Lower lobe of right lung (tissue), 2 donors: ENCODE measurements at places on chromosomes 4 and X.
A peak's percentile ranks its signal among the peaks of the same experiment; 100 is the strongest.

GRCh38 chrX:49876750-49877149 is 2.5 kb upstream of the USP27X start:
- H3K27me3 ChIP-seq: no peaks in the 10 kb centered on the region
- H3K4me1 ChIP-seq: peaks cover 20% of the 10 kb centered on the region
- no peak for DNase-seq
- H3K4me3 ChIP-seq: no peak overlapping the region
- no peak overlapping the region for H3K27ac ChIP-seq

GRCh38 chrX:52865343-52865998 is 2.4 kb downstream of the XAGE3 start:
- H3K27ac ChIP-seq: no peak overlapping the region
- no peak overlapping the region for H3K4me3 ChIP-seq
- no peaks in the 10 kb centered on the region for H3K36me3 ChIP-seq
- H3K27me3 ChIP-seq: no peaks in the 10 kb centered on the region
- no peak for DNase-seq

- no peak overlapping the region for H3K4me3 ChIP-seq
- no peaks in the 10 kb centered on the region for H3K36me3 ChIP-seq
- peak overlapping the region; percentile 9 for H3K27ac ChIP-seq
- peaks cover 66% of the 10 kb centered on the region for H3K4me1 ChIP-seq
- no peak for DNase-seq
Measured at GRCh38 chr4:143352720-143353119, 16.0 kb downstream of the GAB1 start.

DNA sequence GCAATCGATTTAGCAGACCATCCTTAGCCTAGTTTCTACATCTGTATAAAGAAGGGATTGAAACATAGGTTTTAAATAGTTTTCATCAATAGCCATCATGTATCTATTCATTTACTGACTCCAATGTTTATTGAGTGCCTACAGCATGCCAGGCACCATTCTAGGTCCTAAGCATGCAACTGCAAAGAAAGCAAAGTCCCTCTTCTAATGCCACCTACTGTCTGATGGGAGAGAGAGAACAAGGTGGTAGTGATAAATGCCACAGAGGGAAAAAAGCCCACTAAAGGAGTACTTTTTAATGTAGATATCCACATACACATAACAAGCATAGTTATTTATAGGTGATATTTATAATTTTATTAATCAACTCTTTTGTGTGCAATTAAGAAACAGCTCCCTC is 67.6 kb upstream of the PPARGC1A start:
- no peak overlapping the region for H3K4me3 ChIP-seq
- H3K4me1 ChIP-seq: peaks cover 11% of the 10 kb centered on the region
- DNase-seq: no peak
- no peak overlapping the region for H3K27ac ChIP-seq

DNA sequence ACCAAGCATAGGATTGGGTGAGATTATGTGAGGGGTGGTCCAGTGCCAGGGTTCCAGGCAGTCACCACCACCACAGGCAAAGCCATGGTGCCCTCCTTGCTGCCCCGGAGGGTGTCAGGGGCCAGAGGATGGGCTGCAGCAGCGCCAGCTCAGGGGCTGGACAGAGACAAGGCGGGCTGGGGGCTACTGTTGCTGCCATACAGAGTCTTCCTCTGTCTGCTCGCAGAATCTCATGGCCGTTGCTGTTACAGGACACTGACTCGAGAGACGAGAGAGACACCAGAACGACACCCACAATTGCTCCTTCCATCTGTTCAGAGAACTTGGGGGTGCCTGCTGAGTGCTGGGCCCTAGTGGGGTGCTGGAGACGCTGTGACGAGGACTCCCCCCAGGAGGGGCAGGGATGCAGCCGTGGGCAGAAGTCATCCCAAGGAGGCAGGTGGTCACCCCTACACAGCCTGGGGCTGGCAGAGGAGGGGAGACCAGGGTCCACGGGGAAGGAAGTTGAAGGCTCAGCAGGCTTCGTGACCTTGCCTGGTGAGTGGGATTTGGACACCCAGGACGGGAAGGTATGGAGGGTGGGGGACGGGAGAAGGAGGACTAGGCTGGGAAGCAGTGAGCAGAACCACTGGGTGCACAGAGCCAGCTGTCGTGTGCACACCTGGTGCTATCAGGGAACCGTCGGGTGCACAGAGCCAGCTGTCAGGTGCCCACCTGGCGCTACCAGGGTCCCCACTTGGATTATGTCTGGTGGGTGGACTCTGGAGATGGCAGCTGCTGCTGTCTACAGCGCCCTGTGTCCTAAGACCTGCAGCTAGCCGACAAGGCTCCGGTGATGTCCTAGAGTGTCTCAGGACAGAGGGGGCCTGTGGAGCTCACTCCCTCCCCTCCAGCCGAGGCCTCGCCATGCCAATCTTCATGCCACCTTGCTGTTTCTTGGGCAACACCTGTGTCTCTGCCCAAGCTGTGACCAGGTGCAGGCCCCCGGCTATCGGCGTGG is 43.9 kb upstream of the HMX1 start:
- no peaks in the 10 kb centered on the region for H3K36me3 ChIP-seq
- H3K27me3 ChIP-seq: peaks cover 7% of the 10 kb centered on the region
- H3K27ac ChIP-seq: no peak overlapping the region
- H3K4me1 ChIP-seq: no peaks in the 10 kb centered on the region
- no peak overlapping the region for H3K4me3 ChIP-seq

DNA sequence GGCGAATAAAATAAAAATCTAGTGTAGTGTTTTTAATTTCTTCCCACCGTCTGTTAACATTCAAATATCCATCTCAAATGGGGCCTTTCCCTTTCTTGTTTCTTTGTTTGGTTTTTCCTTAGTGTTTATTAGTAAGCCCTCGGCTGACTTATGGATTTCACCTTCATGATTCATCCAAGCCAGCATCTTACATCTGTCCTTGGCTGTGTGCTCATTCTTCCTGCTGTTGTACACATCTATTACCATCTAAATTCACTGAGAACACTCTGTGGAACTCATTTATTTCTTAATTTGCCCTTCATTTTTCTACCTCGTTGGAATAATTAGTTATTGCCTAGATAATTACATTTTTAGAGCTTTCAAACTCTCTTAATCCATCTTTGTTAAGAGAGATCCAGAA is 84.9 kb downstream of the SPCS3 start:
- H3K27me3 ChIP-seq: no peaks in the 10 kb centered on the region
- H3K4me3 ChIP-seq: no peak overlapping the region
- no peaks in the 10 kb centered on the region for H3K4me1 ChIP-seq
- no peak for DNase-seq
- H3K27ac ChIP-seq: no peak overlapping the region

- H3K27ac ChIP-seq: no peak overlapping the region
- H3K4me1 ChIP-seq: no peaks in the 10 kb centered on the region
- H3K4me3 ChIP-seq: no peak overlapping the region
- no peaks in the 10 kb centered on the region for H3K36me3 ChIP-seq
Measured at GRCh38 chr4:128538111-128538882, 250.7 kb upstream of the PGRMC2 start.

GRCh38 chrX:22340022-22340616 is 67.4 kb downstream of the CBLL2 start:
- no peak overlapping the region for H3K4me3 ChIP-seq
- DNase-seq: no peak
- H3K4me1 ChIP-seq: no peaks in the 10 kb centered on the region
- no peaks in the 10 kb centered on the region for H3K27me3 ChIP-seq
- H3K36me3 ChIP-seq: no peaks in the 10 kb centered on the region

GRCh38 chr4:94827481-94828110 is 69.8 kb downstream of the BMPR1B start:
- H3K4me3 ChIP-seq: no peak overlapping the region
- DNase-seq: no peak
- no peaks in the 10 kb centered on the region for H3K4me1 ChIP-seq
- no peaks in the 10 kb centered on the region for H3K36me3 ChIP-seq
- H3K27me3 ChIP-seq: no peaks in the 10 kb centered on the region

GRCh38 chrX:63275127-63275526 is 76.0 kb downstream of the SPIN4 start:
- H3K27ac ChIP-seq: no peak overlapping the region
- H3K4me1 ChIP-seq: no peaks in the 10 kb centered on the region
- H3K27me3 ChIP-seq: no peaks in the 10 kb centered on the region
- H3K4me3 ChIP-seq: no peak overlapping the region

- H3K27me3 ChIP-seq: no peaks in the 10 kb centered on the region
- no peak overlapping the region for H3K4me3 ChIP-seq
- no peak for DNase-seq
- H3K4me1 ChIP-seq: no peaks in the 10 kb centered on the region
- H3K27ac ChIP-seq: no peak overlapping the region
Measured at GRCh38 chrX:155535866-155536265, 76.9 kb downstream of the TMLHE start.

- DNase-seq: no peak
- no peaks in the 10 kb centered on the region for H3K27me3 ChIP-seq
- no peak overlapping the region for H3K4me3 ChIP-seq
Measured at GRCh38 chrX:76183289-76184049, 10.6 kb downstream of the PBDC1 start.

- no peak overlapping the region for H3K27ac ChIP-seq
- DNase-seq: no peak
- H3K36me3 ChIP-seq: no peaks in the 10 kb centered on the region
- no peak overlapping the region for H3K4me3 ChIP-seq
- H3K27me3 ChIP-seq: no peaks in the 10 kb centered on the region
Measured at GRCh38 chr4:37438564-37439279, 194.2 kb downstream of the NWD2 start.

DNA sequence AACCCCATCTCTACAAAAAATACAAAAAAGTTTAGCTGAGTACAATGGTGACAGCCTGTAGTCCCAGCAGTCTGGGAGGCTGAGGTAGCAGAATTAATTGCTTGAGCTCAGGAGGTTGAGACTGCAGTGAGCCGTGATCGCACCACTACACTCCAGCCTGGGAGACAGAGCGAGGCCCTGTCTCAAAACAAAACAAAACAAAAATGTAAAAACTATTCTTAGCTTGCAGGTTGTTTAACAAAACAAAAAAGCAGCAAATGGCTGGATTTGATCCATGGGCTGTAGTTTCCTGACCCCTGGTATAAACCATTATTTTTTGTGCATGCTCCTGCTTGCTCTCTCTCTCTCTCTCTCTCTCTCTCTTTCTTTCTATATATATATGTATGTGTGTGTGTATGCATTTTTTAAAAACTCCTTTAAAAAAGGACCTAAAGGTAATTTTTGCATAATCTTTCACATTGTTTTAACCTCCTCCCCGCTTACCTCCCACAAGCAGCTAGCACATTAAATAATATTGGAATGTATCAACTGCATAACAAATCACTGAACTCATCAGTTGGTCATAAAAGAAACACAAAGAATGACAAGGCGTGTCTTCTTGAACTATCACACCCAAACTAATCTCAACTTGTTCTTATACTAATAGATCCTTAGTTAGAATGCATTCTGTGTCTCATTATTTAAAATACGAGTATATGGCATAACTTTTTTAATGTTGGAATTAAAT is 4.8 kb downstream of the AREG start:
- no peak for DNase-seq
- H3K4me1 ChIP-seq: no peaks in the 10 kb centered on the region
- H3K27me3 ChIP-seq: no peaks in the 10 kb centered on the region
- H3K27ac ChIP-seq: no peak overlapping the region
- no peak overlapping the region for H3K4me3 ChIP-seq

GRCh38 chr4:38837334-38837733 is 19.3 kb downstream of the TLR6 start:
- H3K4me1 ChIP-seq: no peaks in the 10 kb centered on the region
- H3K27ac ChIP-seq: no peak overlapping the region
- H3K27me3 ChIP-seq: no peaks in the 10 kb centered on the region
- DNase-seq: no peak
- H3K4me3 ChIP-seq: no peak overlapping the region

DNA sequence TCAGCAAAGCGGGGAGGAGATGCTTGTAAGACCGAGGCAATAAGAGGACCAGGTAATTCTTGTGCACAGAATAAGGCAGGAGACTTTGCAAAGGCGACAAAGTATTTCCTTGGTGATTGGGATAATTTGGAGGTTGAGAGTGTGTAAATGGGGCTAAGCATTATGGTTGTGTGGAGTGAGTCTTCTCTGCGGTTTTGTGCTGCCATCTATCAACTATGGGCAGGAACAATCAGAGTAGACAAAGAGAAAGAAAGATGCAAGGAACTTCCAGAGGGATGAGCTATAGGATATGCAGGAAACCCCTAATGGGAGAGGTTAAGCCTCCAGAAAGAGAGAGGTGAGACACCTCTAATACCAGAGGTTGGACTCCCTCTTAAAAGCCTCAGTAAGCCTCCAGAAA is 339.8 kb downstream of the PAPSS1 start:
- DNase-seq: no peak
- no peak overlapping the region for H3K4me3 ChIP-seq
- no peaks in the 10 kb centered on the region for H3K27me3 ChIP-seq

- no peak overlapping the region for H3K4me3 ChIP-seq
- no peaks in the 10 kb centered on the region for H3K27me3 ChIP-seq
- H3K36me3 ChIP-seq: no peaks in the 10 kb centered on the region
- H3K27ac ChIP-seq: no peak overlapping the region
- H3K4me1 ChIP-seq: no peaks in the 10 kb centered on the region
Measured at GRCh38 chr4:186739802-186740434, 16.3 kb upstream of the FAT1 start.

GRCh38 chr4:15951781-15952180 is 11.2 kb downstream of the FGFBP2 start:
- H3K4me1 ChIP-seq: no peaks in the 10 kb centered on the region
- no peak overlapping the region for H3K4me3 ChIP-seq
- H3K27ac ChIP-seq: no peak overlapping the region

GRCh38 chrX:107935664-107936433 is 46.3 kb downstream of the TEX13B start:
- peak overlapping the region; percentile 14 for H3K4me3 ChIP-seq
- H3K36me3 ChIP-seq: no peaks in the 10 kb centered on the region
- no peaks in the 10 kb centered on the region for H3K4me1 ChIP-seq
- DNase-seq: no peak

DNA sequence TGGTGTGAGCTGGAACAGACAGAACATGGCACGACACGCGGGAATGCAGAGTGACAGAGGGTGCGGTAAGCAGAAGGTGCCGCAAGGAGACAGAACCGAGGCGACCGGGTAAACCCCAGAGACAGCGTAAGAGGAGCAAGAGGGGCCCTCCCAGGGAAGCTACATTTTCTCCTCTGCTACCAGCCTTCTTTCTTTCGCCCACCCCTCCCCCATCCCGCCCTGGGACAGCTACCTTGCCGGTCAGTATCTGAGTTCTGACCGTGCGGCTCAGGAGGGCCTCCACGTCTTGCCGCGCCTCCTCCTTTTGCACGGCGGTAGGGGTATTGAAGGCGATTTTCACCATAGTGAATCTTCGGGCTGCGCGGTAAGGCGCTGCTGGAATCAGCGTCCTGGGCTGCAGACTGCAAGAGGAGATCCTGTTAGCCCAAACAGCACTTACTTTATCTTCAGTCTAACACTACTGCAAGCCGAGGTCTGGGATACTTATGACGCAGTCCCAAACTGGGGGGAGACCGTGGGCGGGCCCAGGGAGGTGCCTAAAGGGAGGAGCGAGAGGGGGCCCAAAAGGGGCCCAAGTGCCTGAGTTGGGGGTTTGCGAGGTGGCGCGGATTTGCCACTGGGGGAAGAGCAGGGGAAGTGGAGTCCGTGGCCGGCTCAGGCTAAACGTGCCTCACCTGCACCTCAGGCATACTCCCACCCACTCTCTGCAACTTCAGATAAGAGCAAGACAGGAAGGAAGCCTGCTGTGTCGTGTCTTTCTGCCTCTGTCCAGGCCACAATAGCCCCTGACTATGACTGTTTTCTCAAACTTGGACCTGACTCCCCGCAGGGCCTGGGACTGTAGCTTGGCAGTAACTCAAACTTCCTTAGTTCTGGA is at the start of gene ITM2A:
Gene ITM2A, minus strand, starts transcription at position 462 of the 877 bp plus-strand sequence. Its CDS starts 119 bp downstream, at position 343.
- H3K27me3 ChIP-seq: no peaks in the 10 kb centered on the region
- H3K4me3 ChIP-seq: peak within 1 kb of the TSS; percentile 53
- no peaks in the 10 kb centered on the region for H3K4me1 ChIP-seq
- no peaks in the 10 kb centered on the region for H3K36me3 ChIP-seq
- peak within 1 kb of the TSS; percentile 65 for H3K27ac ChIP-seq

GRCh38 chrX:130304587-130305368 is 34.9 kb upstream of the SLC25A14 start:
- H3K4me1 ChIP-seq: no peaks in the 10 kb centered on the region
- no peaks in the 10 kb centered on the region for H3K27me3 ChIP-seq
- DNase-seq: no peak
- H3K36me3 ChIP-seq: no peaks in the 10 kb centered on the region
- H3K27ac ChIP-seq: no peak overlapping the region
